ENCODE measurements at places on chromosomes 16 and 17.

DNA sequence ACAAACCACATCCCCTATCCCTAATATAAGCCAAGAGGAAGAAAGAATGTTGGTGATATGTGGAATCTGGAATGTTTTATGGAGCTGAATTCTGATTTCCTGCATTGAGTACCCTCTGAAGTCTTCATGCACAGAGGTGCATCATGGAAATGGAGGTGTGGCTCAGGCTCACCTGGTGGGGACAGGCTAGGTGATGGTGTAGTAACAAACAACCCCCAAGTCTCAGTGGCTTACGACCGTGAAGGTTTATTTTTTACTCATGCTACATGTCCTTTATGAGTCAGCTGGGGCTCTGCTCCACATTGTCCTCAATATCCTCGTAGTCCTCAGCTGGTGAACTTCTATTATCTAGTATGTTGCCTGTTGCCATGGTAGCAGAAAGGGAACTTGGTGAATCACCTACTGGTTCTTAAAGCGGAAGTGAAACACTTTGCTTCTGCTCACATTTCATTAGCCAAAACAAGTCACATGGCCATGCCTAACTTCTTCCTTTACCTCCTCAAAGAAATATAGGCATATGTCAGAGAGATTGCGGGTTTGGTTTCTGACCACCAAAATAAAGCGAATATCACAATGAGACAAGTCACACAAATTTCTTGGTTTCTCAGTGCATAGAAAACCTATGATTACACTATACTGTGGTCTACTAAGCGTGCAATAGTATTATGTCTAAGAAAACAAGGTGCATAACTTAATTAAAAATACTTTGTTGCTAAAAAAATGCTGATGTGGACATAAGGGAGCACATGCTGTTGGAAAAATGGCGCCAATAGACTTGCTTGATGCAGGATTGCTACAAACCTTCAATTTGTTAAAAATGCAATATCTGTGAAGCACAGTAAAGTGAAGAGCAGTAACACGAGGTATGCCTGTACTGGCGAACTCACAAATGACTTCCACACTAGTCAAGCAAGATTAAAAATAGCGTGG is at the start of gene PMFBP1:
Gene PMFBP1, minus strand, starts transcription at position 51 of the 930 bp plus-strand sequence. CDS start 947 bp downstream, outside the sequence.
- DNase-seq = no peak

GRCh38 chr16:55647798-55648197 is 8.0 kb upstream of the SLC6A2 start:
- DNase-seq = no peak

DNA sequence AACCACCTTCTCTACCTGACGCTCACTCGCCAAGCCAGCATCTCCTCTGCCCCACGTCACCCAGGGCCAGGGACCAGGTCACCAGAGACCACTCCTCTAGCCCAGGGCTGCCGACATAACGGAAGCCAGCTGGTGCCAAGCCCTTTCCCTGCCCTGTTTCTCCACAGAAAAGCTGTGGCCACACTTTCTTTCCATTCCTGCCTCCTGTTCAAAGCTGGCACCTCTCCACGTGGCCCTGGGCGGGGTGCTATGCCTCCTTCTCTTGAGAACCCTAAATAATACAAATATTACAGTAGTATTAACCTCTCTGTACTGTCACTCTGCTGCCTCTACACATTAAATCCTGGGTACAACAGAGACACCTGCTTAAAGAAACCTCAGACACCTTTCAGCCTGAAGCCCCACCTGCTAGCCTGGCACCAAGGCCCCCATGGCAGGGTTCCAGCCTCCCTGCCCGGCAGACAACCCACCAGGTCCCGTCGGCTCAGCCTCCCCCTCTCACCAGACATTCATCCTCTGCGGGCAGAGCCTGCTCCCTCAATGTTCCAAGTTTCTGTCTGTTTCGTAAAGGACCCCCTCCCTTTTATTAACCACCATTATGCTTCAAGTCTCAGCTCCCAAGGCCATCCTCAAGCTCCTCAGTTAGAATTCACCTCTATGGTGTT is 62.3 kb downstream of the TIMM22 start:
- DNase-seq = no peak

- no peak for DNase-seq
Measured at GRCh38 chr17:1591474-1592090, 29.0 kb upstream of the PITPNA start.

Data from SK-N-DZ (cell line).